Stimulated activated CD4-positive, alpha-beta T cell treated with anti-CD3 and anti-CD28 coated beads, Interleukin-12 subunit alpha, Interleukin-12 subunit beta, amount 100 ng/mL, for 4 hours (primary cell): ENCODE measurements at places on chromosomes 16 and 17.

DNA sequence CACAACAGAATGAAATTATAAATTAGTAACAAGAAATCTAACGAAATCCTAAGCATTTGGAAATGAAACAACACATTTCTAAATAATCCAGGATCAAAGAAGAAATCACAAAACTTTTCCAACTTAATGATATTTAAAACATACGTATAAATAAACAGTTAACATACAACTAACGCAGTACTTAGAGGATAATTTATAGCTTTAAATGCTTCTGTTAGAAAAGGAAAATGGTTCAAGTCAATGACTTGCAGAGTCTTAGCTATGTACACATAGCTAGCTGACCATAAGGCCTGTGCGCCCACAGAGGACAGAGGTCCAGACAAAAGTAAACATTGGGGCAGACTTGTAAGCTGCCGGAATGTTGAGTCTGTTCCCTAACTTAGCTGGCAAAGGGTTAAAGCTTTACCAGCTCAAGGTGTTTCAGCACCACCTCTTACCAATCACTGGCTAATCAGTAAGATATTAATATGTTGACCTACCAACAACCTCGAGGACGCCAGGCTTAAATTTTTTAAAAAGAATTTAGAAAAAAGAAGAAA, 84.6 kb downstream of the PARN start:
- DNase-seq: no peak

DNA sequence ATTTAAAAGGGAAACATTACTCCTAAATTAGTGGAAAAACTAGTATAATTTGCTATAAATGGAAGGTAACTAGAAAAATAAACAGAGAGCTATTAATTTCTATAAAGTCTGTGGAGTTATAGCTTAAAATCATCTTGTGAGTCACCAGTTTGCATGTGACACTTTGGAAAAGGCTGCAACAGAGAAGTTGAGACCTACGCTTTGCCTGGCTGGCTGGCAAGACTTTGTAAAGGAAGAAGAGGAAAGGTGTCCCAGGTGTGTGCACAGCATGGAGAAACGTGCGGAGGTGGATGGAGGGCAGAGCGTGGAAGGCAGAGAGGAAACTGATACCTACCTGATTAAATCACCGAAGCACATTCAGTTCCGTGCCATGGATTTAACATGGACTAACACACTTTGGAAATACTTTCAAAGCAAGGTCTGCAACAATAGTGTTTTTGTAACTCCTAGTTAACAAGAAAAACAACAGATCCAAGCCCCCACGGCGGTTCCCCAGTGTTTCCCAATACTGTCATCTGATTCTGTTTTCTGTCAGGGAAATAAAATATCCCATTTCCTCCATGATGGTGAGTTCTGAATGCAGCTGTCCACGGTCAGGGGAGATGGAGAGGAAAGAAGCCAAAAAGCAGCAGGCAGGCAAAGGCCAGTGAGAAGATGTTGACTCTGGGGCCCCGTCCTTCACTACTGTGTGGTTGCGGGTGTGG, 134.8 kb downstream of the XYLT1 start:
- DNase-seq: no peak

- peak; percentile 57 for DNase-seq
These were observed 73.1 kb downstream of the CCDC182 start for GRCh38 chr17:57671667-57672632.

DNA sequence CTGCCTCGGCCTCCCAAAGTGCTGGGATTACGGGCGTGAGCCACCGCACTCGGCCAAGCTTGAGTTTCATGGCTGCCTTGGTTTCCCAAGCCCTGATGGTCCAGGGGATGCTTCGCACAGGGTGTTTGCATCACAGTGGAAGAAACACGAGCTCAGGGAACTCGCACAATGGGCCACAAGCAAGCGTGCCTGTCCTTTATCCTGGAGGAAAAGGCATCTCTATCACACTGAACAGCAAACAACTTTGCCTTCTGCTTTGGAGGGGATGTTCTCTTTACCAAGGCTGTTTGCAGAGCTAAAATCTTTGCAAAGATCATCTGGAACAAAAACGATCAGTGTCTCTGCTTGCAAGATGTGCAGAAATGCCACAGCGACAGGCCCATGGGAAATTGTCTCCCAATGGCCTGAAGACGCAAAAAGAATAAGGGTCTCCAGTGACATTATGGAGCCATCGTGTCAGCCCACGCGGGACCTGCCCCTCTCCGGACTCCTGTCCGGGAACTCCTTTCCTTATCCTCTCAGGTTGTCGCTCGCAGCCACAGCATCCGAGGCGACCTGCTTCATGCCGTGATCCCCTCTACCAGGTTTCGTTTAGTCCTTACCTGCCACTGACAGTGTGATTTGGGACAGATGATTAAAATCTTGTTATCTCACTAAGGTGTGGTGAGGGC, 44.1 kb upstream of the CBFA2T3 start:
- no peak for DNase-seq

DNA sequence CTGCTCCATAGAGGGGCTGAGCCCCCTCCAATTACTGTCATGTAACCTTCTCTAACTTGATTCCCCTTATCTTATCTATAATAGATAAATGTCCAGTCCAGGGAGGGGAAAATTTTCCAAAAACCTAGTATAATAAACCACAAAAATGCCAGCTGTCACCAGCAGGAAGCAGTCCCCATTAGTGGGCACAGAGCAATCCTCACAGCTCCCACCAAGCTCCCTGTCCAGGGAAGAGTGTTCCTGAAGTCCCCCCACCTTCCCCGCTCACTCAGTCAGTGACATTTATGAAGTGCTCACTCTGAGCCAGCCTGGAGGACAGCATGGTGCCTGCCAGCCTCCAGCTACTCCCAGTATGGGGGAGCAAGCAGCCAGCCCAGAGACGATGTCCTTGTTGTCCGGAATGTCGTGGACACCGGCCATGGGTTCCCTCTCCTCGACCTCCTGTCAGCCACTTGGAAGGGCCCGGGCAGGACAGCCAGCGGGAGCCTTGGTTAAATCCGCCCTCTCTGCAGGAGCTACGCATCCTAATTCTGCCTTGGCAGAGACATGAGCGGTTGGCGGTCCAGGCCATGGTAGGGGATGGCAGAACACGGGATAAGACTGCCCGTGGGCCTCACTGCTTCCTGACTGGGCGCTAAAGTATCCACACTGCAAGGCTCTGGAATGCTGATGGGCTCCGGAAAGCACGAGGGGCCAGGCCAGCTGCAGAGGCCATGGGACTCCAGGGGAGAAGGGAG, 102.0 kb upstream of the CDH5 start:
- no peak for DNase-seq

- DNase-seq: peak; percentile 20
These were observed 6.0 kb downstream of the TMEM106A start for GRCh38 chr17:43217614-43218087.

GRCh38 chr17:45368651-45369050, 51.8 kb upstream of the MAP3K14 start:
- no peak for DNase-seq

GRCh38 chr17:79573196-79573896, 37.5 kb downstream of the RBFOX3 start:
- DNase-seq: no peak

DNA sequence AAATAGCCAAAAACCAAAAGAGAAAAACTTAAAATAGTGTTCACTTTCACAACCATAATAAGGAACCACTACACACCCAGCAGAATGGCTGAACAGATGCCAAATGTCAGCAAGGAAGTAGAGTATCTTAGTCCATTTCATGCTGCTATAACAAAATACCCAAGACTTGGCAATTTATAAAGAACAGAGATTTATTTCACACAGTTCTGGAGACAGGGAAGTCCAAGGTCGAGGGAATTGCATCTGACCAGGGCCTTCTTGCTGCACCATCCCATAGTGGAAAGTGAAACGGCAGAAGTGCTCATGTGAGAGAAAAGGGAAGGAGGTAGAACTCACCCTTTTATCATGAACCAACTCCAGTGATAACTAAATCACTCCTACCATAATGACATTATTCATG, 33.8 kb upstream of the CCL22 start:
- no peak for DNase-seq

DNA sequence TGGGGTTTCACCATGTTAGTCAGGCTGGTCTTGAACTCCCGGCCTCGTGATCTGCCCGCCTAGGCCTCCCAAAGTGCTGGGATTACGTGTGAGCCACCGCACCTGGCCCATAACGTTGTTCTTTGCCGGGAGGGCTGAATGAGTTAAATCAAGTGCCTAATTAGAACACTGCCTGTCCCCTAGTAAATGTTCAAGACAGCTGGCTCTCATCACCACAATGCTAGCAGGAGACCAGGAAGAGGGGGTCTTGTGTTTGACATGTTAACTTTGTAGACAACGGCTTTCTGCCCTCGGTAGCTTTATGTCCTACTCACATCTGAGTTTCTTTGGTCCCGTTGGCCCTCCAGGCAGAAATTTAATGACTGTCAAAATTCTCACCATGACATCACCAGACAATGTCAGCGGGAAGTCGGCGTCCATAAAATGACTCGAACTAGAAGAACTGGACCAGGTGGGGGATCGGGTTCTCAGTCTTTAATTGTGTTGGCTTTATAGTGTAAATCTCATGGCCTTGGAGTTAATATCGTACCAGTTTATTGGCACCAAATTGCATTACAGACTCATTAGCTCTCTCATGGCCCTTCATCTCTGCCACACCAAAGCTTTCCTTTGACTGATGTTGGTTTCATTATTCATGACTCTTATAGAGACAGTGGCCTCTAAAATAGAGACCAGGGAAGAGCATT, 11.4 kb upstream of the ITPRIPL2 start:
- no peak for DNase-seq

GRCh38 chr17:70127221-70127873, 42.0 kb upstream of the KCNJ2 start:
- DNase-seq: no peak

GRCh38 chr17:3475251-3475685, 529 bp upstream of the ASPA start:
- DNase-seq: no peak

GRCh38 chr17:45987706-45988105, 11.3 kb upstream of the STH start:
- DNase-seq: no peak

GRCh38 chr17:79732804-79733691, 2.3 kb downstream of the ENPP7 start:
- no peak for DNase-seq

DNA sequence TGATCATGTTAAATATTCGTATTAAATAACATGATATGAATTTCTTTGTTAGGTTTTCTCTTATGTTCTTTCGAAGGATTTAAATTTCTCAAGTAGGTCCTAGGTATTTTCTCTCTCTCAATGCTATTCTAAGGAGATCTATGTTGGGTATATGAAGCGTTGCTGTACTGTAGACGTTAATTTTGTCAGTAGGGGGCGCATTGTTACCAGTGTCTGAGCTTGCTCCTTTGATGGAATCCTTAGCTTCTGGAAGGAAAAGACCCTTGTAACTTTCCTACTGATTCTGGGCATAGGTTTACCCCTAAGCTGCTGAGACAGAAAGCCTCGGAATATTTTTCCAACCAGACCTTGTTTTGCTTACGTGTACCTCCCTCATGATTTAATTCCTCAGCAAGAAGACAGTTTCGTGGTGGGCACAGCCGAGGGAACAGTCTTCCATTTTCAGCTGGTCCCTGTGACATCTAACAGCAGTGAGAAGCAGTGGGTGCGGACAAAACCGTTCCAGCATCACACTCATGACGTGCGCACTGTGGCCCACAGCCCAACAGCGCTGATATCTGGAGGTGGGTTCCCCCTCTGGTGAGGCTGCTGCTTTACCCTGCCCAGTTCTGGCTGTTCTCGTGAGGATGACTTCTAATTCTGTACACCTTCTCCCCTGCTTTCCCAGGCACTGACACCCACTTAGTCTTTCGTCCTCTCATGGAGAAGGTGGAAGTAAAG, 17.9 kb downstream of the UTP4 start:
- DNase-seq: peak; percentile 12

DNA sequence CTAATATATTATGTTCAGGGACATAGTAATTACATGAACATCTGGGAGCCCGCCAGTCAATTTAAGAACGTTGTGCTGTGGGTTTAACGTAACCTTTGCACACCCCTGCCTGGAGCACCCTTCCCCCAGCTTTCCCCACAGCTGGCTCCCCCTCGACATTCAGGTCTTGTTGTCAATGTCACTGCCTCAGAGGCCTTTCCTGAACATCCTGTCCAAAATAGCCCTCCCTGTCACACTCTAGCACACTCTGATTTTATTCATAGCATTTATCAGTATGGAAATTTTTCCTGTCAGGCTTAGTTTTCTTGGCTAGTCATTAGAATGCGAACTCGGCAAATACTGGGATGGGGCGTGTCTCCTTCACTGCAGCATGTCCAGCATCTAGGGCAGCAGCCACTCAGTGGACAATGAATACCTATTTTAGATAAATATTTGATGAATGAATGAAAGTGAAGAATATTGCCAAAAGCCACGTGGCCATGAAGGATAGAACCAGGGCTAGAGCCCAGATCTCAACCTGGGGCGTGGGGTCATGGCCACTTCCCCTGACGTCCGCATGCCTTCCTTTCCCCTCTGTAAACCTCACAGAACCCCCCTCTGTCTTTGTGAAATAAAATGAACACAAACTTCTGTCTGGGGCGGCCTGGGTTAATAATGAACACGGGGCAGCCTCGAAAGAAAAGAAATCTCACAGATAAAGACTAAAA, 10.5 kb downstream of the PIK3R6 start:
- DNase-seq: no peak

- no peak for DNase-seq
These were observed 108.9 kb downstream of the MAP2K6 start for GRCh38 chr17:69523244-69523861.

DNA sequence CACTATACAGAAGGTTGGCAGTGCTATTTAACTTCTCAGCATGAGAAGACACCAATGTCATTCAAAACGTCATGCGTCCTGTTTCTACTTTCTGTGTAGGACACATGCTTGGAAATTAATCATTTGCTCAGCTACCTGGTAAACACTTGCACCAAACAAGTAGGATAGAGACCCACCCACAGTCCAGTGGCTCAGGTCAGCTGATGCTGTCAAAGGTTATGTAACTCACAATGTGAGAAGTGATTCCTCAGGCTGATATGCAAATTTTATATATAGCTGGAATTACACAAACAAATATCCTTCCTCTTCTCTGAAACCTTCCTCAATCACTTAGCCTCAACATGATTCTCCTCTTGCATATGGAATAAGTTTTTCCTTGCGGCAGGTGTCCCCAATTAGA, 59.6 kb downstream of the ZZEF1 start:
- no peak for DNase-seq

- DNase-seq: no peak
These were observed 55.2 kb downstream of the NKD1 start for GRCh38 chr16:50603206-50604064.

GRCh38 chr16:73216932-73217331, 169.0 kb upstream of the ZFHX3 start:
- DNase-seq: no peak

DNA sequence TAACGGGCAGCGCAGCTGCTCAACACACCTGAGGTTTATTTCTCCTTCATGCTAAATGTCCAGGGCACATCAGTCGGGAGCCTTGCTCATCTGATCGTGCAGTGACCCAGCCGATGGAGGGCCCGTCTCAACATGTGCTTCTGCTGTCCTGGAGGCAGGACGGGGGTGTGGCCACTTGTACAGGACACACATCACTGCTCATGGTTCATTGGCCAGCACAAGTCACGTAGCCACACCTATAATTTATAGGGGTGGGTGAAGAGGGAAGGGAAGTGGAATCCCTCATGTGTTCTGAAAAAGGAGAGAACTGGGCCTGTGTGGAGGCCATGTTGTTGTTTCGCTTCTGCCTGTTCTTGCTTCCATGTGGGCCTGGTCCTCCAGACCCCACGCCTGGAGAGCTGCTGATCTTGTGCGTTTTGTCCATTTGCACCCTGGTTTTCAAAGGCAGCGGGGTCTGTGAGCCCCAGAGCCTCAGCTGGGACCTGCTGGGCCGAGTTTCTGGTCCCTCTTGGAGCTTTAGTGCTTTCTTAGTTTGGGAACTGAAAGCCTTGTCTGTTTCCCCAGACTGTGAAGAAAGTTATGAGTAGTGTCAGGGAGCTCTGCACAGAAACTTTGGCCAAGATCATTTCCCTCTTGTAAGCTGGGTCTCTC, 60.5 kb downstream of the CMIP start:
- DNase-seq: no peak
